ENCODE measurements at places on chromosomes 1 and 21.

DNA sequence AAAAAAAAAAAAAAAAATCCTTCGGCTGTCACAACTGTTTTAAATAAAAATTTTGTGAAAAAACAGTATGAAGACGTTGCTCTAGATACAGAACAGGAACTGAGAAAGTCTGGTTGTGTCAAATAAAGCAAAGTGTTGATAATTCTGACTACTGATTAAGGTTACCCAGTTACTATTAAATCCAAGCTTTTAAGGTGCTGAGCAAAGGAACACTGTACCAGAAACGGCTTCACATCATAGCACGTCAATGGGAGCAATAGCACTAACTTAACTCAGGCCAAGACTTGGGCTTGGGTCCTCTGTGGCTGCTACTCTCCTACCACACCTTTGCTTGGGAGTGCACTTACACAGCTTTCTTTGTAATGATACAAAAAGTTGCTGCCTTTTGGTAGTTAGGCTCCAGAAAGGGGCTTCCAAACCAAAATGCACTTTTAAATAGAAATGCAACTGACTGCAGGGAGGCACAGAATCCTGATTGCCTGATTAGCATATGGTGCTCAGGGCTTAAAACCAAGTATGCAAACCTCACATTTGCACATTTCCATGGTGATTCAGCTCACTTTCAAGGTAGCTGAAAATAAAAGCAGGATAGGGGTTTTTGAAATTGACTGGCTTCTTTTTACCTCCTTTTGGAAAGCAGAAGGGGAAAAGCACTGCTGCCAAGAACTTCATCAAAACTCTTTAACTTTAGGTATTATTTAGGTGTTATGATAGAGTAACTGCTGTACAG is 6.3 kb downstream of the MCL1 start:
- DNase-seq, result no peak

DNA sequence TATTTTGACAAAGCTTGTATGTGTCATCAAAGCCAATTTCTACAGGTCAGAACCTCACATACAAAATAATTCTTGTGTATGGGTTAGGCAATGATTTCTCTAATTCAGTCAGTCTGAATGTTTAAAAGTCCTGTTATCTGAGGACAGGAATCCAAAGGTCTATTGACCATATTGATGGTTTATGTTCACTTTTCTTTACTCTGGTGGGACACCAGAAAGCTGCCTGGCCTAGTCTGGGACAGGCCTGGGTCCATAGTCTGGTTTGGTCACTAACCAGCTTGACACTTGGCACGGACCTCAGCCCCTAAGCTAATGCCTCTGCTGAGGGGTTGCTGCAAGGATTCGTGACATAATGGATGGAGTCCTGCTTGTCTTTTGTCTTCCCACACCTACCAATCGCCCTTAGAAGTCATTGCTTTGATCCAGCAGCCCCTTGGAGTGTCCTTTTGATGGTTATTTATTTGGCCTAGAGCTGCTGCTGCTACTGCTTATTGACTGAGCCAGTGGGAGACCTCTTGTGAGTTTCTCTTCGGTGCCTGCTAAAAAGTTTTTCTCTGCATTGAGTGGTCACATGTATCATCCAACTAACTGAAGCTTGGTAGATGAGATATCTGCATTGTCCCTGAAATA is 15.7 kb downstream of the IFNAR2 start:
- DNase-seq, result no peak

DNA sequence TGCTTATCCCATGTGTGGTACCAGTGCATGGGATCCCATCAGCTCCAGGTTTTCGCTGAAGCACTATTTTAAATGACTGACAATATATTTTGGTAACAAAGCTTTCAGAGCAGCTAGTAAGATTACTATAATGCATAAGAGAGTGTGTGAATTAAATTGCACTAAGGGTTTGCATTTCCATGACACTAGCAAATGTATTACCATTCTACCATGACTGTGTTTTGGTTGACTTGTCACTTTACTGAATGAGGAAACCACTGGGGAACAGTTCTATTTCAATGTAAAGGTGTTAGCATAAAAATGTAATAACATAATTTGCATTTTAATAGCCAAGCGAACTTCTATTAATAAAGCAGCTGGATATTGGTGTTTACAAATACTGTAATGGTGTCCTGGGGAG is 31.7 kb upstream of the ERO1B start:
- no peak for DNase-seq

DNA sequence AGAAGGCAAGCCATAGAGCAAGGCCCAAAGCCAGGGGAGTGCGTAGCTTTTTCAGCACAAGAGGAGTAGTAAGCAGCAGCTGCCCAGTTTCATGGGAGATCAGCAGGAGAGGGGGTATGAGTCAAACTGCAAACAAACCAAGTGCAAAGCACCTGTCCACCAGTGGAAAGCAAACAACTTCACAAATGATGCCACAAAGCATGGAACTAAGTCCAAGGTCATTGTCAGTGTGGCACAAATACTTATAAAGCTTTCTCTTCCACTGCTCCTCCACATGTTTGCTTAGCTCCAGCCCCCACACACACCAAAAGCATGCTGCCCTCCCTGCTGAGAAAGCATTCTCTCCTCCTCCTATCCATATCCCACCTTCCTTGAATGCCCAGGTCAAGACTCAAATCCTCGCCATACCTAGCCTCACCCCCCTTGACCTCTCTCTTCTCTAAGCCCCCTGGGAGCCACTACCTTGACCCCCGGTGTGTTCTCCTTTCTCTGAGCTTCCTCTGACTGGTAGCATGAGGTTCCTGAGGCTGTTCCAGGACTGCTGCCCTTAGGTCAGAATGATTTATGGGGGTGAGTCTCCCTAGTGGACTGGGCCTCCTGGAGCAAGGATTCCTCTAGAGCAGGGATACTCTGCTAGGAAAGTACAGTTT is 70.4 kb downstream of the DMAP1 start:
- DNase-seq, result no peak

- no peak for DNase-seq
Observed at GRCh38 chr1:215219372-215219771, 136.8 kb downstream of the KCNK2 start.

DNA sequence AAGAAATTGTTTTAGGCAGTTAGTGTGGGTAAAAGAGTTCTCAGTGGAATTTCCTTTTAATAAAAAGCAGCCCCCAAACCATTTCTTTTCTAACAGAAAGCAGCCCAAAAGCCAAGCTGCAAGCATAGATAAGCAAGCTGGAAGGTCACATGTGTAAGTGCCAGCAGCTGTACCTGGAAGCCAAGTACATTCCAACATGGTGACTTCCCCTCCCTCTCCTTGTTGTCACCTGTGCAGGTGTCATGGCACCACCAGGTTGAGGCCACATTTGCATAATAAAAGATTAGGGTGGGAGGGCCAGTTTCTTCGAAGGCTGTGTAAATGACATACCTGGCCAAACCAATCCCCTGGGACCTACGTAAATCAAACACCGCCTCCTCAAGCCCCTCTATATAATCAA is 240.3 kb upstream of the RAB4A start:
- no peak for DNase-seq

- DNase-seq, result no peak
Observed at GRCh38 chr21:41611966-41612606, 104.1 kb upstream of the TMPRSS2 start.

GRCh38 chr1:95118067-95118499 is 928 bp downstream of the TLCD4 start:
- peak; percentile 42 for DNase-seq

DNA sequence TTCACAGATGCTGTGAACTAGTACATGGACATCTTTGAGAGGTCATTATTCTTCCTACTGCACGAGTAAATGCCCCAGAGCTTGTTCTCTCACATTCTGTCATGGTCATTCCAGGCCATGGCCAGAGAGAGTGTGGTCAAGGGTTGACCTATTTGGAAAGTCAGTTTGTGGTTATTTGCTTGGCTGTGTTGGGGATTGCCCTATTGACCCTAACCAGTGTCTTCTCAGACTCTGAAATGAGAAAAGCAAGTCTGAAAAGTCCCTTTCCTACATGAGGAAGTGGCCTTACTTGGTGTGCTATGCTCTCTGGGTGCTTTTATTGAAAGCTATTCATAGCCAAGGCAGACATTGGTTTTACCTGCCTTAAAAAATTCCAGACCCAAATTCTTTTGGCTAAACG is 26.6 kb downstream of the CLIC6 start:
- no peak for DNase-seq

- no peak for DNase-seq
Observed at GRCh38 chr1:58084266-58084665, 462.3 kb downstream of the OMA1 start.

GRCh38 chr1:26293911-26294463 is 12.4 kb downstream of the UBXN11 start:
- DNase-seq, result no peak

GRCh38 chr1:19313636-19313959 is 1.5 kb downstream of the SLC66A1 start:
- DNase-seq, result no peak

- DNase-seq, result no peak
Observed at GRCh38 chr1:66140072-66140471, 347.4 kb downstream of the PDE4B start.

GRCh38 chr1:114503916-114504422 is 7.0 kb downstream of the TRIM33 start:
- DNase-seq, result no peak

DNA sequence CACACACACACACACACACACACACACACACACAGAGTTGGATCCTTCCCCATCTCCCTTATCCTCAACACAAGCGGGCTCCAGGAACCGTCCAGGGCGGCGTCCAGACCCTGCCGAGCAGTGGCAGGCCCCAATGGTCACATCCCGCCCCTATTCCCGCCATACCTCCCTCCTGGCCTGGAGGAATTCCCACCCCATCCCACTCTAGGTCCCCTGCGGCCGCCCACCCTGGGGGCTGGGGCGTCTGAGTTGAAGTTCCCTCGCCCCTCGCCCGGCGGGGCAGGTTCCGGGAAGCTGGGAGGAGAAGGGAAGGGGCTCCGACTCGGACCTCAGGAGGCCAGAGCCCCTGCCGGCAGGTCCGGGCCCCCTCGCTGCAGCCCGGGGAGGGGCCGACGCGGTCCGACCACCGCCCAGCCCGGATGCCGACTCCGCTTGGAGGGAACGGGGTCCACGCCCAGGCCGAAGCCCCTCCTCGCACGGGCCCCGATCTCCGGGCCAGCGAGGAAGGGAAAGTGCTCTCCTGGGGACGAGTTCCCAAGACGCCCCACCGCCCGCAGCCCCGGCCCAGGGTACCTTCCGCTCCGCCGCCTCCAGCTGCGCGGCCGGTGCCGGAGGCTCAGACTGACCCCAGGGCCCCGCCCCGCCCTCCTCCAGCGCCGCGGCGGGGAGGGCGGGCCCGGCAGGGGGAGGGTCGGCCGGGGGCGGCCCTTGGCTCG is at the start of gene RHOC:
Gene RHOC, minus strand, starts transcription at position 623 of the 716 bp plus-strand sequence. CDS start 3,328 bp downstream, outside the sequence.
- DNase-seq, result peak; percentile 85

DNA sequence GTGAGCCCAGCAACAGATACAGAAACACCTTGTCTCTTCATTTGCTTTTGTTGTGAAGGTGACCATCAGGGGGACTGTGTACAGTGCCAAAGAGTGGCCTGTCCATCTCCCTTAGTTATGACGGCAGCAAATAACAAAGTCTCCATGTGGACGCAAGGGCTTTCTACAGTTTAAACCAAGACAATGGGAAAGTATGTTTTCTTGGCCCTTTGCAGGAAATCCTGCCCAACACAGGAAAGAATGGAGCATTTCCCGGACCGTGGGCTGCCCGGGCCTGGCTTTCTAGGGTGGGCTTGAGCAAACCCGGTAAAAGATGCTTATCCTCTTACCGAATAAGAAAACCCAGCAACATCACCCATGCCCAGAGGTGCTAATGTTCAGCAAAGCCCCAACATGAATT is 87.3 kb downstream of the ZBTB18 start:
- peak; percentile 62 for DNase-seq

- DNase-seq, result no peak
Observed at GRCh38 chr1:6984986-6985385, 199.7 kb downstream of the CAMTA1 start.

DNA sequence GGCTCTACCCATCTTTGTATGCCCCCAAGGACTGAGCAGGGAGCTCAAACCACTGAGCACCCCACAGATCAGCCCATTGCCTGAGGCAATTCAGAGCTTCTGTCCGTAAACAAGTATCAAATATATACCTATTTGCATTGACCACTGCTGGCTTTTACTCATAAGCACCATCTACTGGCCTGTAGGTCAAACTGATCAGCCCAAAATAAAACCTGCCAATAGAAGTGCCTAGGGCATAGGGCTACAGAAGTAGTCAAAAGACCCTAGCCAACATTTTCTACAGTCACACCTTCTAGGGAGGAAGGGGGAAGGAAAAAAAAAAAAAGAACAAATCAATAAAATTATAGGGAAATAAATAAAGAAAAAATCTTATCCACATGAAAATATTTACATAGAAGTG is 5.3 kb upstream of the LCE3D start:
- no peak for DNase-seq

- no peak for DNase-seq
Observed at GRCh38 chr1:167022384-167022783, 33.3 kb downstream of the MAEL start.

DNA sequence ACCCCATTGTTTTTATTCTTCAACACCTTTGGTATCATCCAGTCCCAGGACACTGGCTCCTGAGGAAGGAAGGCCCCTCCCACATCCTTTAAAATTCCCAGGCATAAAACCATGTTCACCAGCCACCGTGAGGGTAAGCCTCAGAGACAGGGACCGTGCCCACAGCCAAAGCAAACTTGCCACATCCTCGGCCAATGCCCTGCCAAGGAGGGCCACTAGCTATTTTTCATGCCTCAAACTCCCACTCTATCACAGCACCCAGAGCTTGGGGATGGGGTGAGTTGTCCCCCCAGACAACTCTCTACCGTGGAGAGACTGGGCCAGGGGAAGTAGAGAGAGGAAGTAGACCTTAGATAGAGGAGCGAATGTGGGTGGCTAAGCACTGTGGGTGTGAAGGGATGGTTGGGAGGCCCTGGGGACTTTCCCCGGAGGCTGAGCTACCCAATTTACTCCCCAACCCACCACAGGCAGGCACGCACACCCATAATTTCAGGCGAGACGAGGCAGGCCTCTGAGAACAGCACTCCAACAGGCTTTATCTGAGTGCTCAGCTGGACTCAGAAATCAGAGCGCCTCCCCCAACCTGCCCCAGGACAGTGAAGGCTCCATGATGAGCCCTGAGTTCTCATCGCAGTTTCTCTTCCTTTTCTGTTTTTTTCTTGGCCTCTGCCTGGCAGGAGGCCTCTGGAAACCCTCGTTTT is 15.9 kb upstream of the BTG2 start:
- DNase-seq, result peak; percentile 78

DNA sequence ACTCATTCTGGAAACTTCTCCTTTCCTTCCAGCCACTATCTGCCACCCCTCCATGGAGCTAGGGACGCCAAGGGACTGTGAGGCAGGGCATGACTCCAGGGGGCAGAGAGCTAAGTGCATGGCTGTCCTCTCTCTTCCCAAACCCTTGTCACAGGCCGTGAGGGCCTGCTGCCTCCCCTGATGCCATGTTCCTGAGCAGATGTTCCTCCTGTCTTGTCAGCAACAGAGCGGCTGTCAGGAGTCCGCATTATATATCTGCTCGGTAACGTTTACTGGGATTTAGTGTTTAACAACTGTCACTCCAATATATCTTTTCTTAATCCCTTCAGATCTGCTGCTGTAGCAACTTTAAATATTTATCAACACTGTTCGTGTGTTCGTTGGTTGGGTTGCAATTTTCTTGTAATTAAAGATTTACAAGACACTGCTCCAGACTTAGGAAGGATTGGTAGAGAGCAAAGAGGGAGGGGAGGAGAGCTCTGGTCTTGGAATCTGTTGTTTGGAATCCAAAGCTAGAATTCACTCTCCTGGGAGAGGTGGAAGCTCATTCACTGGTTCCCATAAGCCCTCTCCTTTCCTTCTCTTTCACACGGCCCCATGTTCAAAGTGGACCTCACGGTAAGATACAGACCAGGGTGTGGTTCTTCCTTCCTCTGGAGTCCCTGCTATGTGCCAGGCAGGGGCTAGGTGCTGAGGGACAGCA is 76.2 kb downstream of the MDM4 start:
- DNase-seq, result no peak

GRCh38 chr1:160400223-160400645 is at the start of gene VANGL2:
VANGL2 (plus strand) TSS chr1:160400564; CDS start chr1:160415838, 15,274 bp downstream.
- DNase-seq, result peak; percentile 76

All from heart left ventricle (tissue), 16 donors.